ENCODE measurements at places on chromosomes 5 and 9. TPM values are rescaled to one million over a fixed set of nuclear protein-coding genes. Genes with fewer than 3 reads are reported as not detected.

GPR107 gene
- 3.4 TPM for polyA plus RNA-seq

ZFP37 gene
- polyA plus RNA-seq, result 0.31 TPM

RETREG1 gene
- polyA plus RNA-seq, result 7.1 TPM

RNF183 gene
- polyA plus RNA-seq, result 5.6 TPM

CBY3 gene
- not detected for polyA plus RNA-seq

CAMK2A gene
- polyA plus RNA-seq, result 0.13 TPM

GABRA1 gene
- polyA plus RNA-seq, result 0.75 TPM

KCNV2 gene
- not detected for polyA plus RNA-seq

CTSV gene
- 6.6 TPM for polyA plus RNA-seq

GABRA6 gene
- not detected for polyA plus RNA-seq

RELL2 gene
- 0.61 TPM for polyA plus RNA-seq

ADRB2 gene
- 1.7 TPM for polyA plus RNA-seq
